WERI-Rb-1 (cell line): ENCODE measurements at places on chromosomes 7 and 10.

DNA sequence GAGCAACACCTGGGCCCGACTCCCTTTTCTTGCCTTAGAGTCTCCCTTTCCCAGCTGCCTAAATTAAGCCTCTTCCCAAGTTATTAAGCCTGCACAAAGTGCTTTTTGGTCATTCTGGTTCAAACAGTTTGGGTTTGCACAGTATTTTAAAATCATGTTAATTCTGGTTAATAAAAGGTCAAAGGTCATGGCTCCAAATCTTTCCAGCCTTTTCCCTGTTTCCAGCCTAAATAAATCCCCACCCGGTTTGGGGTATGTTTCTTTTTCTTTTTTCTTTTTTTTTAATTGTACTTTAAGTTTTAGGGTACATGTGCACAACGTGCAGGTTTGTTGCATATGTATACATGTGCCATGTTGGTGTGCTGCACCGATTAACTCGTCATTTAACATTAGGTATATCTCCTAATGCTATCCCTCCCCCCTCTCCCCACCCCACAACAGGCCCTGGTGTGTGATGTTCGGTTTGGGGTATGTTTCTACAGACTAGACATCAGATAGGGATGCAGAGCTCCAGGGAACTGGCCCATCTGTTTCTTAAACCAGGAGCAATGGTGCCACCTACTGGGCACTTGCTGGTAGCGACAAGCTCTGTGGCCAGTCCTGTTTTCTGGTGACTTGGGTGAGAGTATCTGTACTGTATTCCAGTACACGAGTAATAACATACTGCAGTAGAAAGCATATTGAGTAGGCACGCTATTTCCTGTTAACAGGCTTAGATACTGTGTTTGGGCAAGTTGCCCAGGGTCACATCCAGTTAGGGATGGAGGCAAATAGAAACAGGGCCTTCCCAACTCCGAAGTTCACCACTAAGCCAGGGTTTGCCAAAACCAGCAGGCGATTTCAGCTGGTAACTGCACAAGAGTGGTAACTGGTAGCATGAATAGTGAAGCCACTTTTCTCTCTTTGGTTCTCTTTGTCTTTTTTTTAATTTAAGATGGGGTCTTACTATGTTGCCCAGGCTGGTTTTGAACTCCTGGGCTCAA, 60.6 kb upstream of the TRIM8 start:
- DNase-seq, result peak; percentile 83

DNA sequence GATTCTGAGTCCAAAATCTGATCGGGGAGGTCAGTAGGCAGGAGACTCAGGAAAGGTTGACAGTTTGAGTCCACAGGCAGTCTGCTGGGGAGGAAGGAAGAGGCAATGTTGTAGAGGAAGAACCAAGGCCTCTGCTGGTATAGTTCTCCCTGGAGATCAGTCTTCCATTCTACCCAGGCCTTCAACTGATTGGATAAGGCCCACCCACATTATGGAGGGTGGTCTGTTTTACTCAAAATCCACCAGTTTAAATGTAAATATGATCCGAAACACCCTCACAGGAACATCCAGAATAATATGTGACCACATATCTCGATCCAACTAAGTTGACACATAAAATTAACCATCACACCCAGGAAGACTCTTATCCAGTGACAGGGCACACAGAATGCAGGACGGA, 425.3 kb upstream of the ZMIZ1 start:
- DNase-seq, result no peak

DNA sequence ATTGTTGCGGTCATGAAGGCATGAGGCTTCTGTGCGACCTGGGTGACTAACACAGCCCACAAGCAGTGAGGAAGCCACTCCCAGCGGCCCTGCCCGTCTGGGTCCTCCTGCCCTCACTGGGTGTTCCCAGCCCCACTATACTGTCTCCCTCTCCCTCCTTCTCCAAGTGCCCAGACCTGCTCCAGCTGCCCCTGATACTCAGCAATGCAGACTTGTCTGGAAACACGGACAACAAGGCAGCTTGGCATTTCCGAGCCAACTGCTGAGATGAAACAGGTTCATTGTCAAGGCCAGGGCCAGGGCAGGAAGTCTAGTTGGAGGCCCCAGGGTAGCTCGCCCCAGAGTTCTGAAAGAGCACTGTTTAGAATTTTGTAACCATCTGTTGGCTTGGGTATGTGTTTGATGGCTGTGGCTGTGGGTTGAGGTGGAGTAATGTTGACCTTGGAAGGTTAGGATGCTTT, 95.7 kb downstream of the RBM20 start:
- DNase-seq, result no peak

DNA sequence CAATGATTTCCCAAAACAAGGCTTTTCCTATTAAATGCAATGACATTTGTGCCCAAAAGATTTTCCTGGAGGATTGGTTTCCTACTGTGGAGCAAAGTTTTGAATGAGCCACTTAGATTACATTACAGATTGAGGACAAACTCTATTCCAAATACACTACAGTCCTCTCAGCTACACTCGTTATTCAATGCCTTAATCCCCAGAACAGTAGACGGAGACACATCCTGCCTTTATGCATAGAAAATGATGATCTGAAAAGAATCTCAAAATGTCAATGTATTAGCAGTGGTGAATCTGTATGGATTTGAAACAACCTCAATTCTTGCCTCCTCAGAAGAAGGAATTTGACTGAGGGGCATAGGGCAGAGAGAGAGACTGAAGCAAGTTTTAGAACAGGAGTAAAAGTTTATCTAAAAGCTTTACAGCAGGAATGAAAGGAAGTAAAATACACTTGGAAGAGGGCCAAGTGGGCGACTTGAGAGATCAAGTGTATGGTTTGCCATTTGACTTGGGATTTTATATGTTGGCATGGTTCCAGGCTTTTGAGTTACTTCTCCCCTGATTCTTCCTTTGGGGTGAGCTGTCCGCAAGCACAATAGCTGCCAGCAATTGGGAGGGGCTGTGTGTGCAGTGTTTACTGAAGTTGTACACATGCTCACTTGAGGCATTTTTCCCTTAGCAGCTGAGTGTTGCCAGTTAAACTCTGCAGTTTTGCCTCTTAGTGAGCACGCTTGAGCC, 891.9 kb upstream of the MBL2 start:
- no peak for DNase-seq

GRCh38 chr10:34626158-34626880, 188.8 kb downstream of the PARD3 start:
- no peak for DNase-seq

DNA sequence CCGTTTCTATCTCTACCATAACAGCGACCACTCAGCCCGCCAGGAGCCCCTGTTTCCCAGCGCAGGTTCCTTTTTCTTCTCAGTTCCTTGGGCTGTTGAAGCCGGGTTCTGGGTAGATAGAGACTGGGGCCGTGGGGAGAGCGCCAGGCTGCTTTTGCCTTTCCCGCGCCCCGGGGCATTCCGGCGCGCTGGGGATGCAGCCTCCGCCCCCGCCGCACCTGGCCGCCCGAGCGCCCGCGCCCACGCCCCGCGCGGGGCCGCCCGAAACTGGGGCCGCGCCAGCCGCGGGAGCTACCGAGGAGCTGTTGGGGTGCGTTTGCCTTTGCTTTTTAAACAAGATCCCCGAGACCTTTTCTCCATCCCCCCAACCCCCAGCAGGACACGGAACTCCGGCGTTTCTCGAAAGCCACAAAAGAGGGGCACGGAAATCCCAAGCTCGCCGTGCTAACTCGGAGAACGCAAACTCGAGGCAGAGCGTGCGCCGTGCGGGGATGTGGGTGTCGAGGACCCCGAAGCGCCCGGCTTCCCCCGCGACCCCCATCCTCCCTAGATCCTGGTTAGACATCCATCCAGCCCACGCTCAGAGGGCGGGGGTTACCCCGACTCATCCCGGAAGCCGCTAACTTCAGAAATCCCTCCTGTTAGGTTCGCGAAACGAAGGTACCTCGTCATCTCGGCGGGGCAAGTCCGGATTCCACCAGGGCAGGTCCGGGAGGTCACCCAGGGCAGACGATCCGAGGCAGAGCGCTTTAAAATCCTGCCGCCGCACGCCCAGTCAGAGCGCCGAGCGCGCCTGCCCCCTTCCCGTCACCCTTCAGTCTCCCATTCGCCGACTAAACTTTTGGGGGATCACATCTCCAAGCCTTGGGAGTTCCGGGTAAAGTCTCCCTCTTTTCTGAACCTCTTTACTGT, 1.0 kb downstream of the GRM8 start:
- DNase-seq, result peak; percentile 30
